ENCODE measurements at places on chromosomes 2 and 18.

- DNase-seq: no peak
Observed at GRCh38 chr2:205908212-205909183, 177.5 kb downstream of the INO80D start.

- DNase-seq: no peak
Observed at GRCh38 chr18:13611142-13611600, 115.2 kb downstream of the FAM210A start.

DNA sequence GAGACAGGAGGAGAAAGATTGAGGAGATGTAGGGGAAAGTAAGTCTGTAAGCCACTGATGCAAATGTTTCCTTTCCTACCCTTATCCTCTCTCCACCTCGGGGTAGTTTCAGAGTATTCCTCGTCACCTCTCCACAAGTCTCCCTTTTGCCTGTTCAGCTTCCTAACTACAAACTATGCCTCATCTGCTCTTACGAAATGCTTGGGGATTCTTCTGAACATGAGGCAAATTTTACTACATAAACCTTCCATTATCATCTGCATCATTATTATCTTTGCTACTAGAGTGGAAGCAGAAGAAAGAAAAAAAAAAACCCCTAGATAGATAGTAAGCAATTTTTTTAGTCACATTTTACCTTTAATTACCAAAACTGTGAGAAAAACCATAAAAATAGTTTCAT lies 43.1 kb upstream of the CWC22 start:
- no peak for DNase-seq

- DNase-seq: no peak
Observed at GRCh38 chr2:134348239-134348638, 94.4 kb downstream of the MGAT5 start.

- DNase-seq: peak; percentile 61
Observed at GRCh38 chr2:240832205-240832727, 12.2 kb upstream of the KIF1A start.

DNA sequence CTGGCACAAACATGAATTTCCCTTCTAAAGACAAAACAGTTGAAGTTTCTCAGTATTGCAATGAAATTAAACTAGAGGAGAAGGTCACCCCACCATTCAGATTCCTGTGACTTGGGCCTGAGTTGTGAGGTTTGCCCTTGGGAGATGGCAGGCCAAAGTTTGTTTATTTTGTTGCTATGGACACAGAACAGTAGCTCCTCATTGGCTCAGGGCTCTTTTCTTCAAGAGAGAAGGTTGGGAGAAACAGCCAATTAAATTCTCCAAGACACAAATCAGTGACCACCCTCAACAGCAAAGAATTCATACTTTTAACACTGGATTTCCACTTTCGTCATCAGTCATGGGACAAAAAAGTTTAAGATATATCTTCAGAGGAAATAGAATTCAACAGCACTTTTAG lies at the start of gene FLACC1:
Gene FLACC1 (minus strand): TSS at position 125 of the 400 bp plus-strand sequence. CDS start 5,941 bp downstream, outside the sequence.
- DNase-seq: no peak

- no peak for DNase-seq
Observed at GRCh38 chr18:22349317-22349898, 68.3 kb downstream of the CTAGE1 start.
